ENCODE measurements at places on chromosomes 4 and X.

DNA sequence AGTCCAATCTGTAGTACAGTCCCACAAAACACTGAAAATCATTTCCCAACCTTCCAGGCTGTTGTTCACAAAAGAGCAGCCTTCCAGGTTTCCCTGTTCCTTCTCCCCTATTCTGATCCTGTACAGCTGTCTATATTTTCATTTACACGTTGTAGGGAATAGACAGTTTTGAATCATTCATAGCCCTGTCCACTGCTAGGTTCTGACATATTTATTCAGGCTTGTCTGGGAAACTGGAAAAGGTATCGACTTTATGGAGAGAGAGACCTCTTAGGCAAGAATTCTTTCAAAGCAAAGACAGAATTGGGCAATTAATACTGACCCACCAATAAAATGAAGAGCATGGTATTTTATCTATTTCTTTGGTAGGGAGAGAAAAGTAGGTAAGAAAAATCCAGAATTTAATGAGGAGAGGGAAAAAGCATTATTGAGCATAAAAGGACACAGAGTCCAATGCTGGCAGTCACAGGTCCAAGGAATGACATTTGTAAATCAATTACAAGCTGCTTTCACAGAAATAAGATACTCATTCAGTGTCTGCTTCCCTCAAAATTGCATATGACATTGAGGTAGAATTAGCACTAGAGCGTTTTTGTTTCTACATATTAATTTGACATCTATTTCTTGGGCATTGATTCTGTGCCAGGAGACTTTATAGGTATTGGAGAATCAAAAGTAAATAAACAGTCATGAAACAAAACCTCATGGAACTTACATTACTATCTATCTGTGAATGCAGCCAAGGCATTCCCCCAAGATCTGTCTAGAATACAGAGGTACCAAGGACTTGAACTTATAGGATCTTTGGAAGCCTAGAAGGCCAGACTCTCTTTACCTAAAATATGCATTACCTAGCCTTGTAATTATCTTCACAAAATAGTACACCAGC, 127.2 kb downstream of the CAMK2D start:
- DNase-seq: no peak

DNA sequence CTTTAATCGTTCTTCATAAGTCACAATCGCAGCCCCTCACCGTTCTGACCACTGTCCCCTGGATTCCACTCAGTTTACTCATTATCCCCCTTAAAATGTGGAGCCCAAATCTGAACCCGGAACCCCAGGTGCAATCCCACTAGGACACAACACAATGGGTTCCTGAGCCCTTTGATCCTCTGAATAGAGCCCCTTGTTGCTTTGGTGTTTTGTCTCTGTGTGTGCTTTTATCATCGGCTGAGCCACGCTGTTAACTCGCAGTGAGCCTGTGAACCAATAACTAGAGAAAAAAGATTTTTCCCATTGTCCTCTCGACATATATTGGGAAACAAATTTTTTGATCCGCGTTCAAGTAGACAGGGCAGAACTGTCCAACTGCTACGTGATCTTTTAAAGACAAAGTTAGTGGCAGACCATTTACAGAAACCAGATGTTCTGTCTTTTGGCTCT, 617 bp upstream of the PDHA1 start:
- no peak for DNase-seq

- no peak for DNase-seq
Measured at GRCh38 chrX:10512258-10512657, 108.1 kb downstream of the MID1 start.

DNA sequence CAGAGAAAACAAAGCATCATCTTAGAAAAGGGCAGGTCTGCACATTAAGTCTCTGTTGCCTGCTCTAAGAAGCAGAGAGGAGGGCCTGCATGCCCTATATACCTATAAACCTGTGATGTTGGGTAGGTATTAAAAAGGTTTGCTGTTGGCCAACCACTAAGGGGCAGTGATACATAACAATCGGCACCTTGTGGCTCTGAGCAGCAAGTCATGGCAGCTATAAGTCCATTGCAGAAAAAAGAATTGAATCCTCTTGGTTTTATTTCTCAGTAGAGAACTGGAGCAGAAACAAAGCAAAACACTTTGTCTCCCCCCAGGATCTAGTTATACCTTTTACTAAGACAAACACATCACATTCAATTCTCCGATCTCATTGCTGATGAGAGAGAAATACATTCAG, 1364.4 kb downstream of the STIM2 start:
- no peak for DNase-seq

DNA sequence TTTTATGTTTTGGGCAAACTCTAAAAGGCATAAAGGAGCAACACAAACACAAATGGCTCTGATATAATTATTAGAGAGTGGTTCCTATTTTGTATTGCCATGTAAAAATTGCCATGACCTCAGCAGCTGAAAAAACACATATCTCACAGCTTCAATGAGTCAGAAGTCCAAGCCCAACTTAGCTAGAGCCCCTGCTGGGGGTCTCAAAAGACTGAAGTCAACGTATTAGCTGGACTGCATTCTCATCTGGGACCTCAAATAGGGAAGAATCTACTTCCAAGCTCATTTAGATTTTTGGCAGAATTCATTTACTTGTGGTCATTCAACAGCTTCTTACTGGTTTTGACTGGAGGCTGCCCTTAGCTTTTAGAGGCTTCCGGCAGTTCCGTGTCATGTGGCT, 47.4 kb downstream of the FREM3 start:
- DNase-seq: no peak

GRCh38 chrX:13863324-13863723, 46.4 kb upstream of the GPM6B start:
- no peak for DNase-seq

- DNase-seq: no peak
Measured at GRCh38 chrX:8366481-8366880, 98.1 kb upstream of the VCX3B start.

- no peak for DNase-seq
Measured at GRCh38 chr4:97525236-97525635, 618.0 kb downstream of the STPG2 start.

GRCh38 chrX:66071126-66071525, 31.2 kb upstream of the VSIG4 start:
- no peak for DNase-seq

GRCh38 chrX:106437407-106437806, 174.4 kb upstream of the RADX start:
- no peak for DNase-seq

DNA sequence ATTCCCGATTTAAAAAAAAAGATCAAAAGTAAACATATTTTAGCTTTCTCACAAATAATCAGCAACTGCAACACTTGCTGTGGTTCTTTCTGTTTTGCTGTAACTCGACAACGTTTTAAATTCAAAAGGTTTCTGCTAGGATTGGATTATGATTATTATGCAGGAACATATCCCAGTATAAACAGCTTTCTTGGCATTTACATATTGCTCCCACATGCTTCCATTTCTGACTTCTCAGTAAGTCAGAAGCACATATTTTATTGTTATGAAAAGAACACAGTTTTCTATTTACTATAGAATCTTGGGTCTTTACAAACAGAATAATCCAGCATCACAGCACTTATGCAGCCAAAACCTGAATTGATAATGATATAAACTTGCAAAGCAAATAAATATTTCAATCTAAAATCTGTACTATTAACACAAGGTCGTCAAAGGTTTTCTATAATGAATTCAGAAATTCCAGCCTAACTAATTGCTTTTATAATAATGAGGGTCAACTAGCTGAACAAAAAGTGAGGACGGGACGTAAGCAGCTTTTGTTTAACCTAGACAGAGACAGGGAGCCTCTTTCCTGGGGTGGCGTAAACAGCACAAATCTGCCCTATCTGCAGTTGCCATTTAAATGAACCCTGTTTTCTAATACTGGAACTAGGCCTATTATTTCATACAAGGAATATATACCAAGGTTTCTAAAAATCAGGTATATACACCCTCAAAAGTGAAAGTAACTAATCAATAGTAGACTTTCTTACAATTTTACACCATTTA, 9.8 kb upstream of the PCDH18 start:
- DNase-seq: no peak

DNA sequence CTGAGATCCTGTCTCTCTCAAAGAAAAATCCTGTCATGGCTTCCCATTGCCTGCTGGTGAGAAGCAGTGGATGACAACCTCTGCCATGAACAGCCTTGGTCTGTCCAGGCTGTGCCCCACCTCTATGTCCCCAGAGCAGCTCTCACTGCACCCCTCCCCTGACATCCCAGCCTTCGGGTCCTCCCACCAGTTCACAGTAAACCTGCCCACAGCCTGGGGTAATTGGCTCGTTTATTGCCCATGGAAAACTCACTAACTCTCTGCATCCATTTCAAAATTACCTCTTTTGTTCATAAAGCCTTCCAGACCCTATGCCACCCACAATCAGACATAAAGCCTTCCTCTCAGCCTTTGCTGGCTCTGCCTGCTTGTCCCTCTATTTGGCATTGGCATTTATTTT, 10.7 kb upstream of the HMGB3 start:
- DNase-seq: no peak

DNA sequence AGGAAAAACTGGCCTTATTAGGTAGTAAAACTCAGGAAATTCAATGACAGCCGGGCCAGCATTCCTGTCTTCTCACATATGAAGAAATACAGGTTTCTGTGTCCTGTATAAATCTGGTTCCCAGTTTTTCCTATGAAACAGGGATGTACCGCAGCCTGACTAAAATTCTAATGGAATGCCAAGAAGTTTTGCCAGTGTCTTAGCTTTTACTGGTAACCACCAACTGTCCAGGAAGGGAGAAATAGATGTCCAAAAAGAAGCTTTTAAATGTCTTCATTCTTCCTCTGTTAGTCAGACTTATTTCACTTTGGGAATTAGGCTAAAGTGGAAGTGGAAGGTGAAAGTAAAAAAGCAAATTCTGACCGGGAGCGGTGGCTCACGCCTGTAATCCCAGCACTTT, 108.0 kb upstream of the TBL1X start:
- DNase-seq: no peak

DNA sequence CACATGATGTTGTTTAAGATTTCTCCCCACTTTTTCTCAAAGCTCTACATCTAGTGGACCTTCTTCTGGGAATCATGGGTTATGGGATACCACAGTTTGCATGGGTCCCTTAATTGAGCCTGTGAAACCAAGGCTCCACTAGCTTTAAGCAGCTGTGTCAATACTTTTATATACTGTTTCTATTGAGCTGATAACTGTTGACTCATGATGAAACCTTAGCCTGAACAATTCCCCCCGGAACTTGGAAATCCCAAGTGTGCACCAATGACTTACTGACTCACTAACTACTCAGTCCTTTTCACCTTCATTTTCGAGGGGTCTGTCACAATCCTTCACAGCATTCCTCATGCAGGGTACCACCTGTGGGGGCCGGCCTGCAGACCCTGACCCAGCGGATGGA, 12.7 kb upstream of the SPIN4 start:
- no peak for DNase-seq
